Stimulated activated CD4-positive, alpha-beta T cell treated with anti-CD3 and anti-CD28 coated beads, TNF-alpha, amount 100 ng/mL, for 48 hours (primary cell): ENCODE measurements at places on chromosomes 1 and 21.

DNA sequence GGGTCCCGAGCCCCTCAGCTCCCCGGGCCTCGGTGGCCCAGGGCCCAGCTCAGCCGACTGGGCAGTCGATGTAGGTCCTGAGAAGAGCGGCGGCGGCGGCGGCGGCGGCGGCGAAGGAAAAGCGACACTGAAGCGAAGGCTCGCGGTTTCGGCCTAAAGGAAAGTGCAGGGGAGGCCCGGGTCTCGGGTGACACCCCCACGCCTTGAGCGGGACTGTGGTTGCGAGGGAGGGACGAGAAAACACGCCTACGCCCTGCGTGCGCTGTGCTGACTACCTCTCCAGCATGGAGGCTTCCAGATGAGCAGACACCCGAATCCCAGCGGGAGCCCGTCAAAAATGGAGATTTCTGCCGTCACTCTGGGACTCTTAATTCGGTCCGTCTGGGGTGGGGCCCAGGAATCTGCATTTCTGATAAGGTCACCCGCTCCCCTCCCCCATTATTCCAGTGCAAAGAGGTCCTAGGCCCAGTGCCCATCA is 31.2 kb downstream of the DNTTIP2 start:
- peak; percentile 24 for DNase-seq

DNA sequence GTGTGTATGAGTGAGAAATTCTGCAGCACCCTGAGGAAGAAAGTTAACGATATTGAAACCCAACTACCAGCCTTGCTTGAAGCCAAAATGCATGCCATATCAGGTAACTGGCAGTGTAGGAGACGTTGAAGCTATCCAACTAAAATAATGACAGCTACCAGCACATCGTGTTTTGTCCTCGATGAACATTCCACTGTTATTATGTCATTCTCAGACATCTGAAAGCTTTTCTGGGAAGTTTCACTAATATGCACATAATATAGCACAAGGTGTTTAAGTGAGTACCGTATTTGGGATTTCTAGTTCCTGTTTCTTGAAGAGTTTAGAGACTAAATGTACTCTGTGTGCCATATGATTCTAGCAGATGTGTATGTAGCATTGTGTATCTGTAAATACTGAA is 173.5 kb downstream of the DISC1 start:
- no peak for DNase-seq

GRCh38 chr1:83725735-83726360 is 273.1 kb downstream of the TTLL7 start:
- DNase-seq = no peak

GRCh38 chr1:112614460-112615065 is 4.4 kb downstream of the ST7L start:
- no peak for DNase-seq

GRCh38 chr1:152084853-152085252 is 4.0 kb downstream of the TCHHL1 start:
- no peak for DNase-seq

GRCh38 chr1:51168936-51169335 is 66.9 kb downstream of the C1orf185 start:
- DNase-seq = no peak

DNA sequence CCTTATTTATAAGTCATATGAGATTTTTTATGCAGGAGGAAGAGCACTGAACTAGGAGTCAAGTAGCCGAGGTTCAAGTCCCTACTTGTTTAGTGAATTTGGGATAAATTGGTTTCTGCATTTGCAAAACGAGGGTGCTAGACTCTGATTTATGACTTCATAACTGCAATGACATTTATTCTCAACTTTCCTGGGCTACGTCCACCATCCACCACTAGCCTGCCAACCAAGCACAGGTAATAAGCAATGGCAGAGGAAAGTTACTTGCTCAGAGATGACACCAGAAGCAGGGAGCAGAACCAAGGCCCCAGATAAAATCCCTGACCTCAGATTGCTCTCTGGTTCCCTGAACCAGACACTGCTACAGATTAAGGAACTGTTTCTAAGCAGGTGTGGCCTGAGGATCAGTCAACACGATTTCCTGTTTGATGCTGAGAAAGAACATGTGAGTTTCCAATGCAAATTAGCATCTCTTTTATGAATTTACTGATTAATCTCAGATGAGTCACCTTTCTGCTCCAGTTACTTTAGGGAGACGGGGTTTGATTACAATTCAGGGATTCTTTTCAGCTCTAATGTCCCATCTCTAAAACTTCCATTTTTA is 52.7 kb downstream of the PLPP3 start:
- DNase-seq = no peak

DNA sequence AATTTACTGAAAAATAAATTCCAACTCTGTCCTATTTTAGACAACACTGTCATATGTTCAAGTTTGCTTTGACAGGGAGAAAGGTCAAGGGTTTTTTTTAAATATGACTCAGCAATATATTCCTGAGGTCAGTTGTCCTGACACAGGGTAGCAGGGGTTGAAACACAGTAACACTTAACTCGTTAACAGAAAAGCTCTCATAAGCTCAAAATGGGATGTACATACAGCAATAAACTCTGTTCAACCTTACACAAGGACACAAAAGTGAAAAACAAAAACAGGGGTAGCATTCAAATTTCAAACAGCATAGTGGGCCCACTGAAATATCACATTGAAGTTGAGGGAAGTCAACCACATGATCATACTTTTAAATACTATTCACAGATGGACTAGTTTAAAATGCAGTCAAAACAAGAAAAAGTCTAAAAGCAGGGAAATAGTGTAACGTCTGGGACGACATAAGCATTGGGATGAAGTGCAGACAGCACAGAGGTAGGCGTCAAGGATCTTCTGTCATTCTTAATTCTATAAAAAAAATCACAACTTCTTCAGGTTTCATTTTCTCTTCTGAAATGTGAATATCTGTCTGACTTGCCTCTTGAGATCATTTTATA is 89.9 kb downstream of the SLC44A5 start:
- DNase-seq = no peak

DNA sequence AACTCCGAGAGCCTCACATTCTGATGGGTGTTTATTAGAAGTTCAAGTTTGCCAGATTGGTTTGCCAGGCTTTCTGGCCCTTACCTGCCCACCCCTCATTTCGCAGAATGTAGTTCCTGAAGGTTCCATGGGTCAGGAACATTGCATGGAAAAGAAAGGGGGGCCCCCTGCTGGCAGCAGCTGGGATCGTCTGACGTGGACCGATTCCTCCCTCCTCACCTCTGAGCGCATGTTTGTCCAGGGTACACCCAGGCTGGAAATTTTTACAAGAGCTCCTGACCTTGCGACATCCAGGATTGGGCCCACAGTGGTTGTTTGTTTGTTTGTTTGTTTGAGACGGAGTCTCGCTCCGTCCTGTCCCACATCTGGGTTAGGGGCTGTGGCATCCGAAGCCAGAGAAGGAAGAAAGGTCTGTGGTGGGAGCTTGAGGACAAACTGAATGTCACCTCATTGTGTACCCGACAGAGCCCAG is 126.0 kb upstream of the TMEM51 start:
- peak; percentile 25 for DNase-seq

- no peak for DNase-seq
Observed at GRCh38 chr1:119006406-119007279, 18.5 kb upstream of the TBX15 start.

GRCh38 chr1:240967070-240967724 is 355.2 kb upstream of the GREM2 start:
- DNase-seq = no peak

- no peak for DNase-seq
Observed at GRCh38 chr1:107952989-107953388, 12.0 kb downstream of the VAV3 start.

- no peak for DNase-seq
Observed at GRCh38 chr1:50492142-50492541, 68.9 kb upstream of the DMRTA2 start.

DNA sequence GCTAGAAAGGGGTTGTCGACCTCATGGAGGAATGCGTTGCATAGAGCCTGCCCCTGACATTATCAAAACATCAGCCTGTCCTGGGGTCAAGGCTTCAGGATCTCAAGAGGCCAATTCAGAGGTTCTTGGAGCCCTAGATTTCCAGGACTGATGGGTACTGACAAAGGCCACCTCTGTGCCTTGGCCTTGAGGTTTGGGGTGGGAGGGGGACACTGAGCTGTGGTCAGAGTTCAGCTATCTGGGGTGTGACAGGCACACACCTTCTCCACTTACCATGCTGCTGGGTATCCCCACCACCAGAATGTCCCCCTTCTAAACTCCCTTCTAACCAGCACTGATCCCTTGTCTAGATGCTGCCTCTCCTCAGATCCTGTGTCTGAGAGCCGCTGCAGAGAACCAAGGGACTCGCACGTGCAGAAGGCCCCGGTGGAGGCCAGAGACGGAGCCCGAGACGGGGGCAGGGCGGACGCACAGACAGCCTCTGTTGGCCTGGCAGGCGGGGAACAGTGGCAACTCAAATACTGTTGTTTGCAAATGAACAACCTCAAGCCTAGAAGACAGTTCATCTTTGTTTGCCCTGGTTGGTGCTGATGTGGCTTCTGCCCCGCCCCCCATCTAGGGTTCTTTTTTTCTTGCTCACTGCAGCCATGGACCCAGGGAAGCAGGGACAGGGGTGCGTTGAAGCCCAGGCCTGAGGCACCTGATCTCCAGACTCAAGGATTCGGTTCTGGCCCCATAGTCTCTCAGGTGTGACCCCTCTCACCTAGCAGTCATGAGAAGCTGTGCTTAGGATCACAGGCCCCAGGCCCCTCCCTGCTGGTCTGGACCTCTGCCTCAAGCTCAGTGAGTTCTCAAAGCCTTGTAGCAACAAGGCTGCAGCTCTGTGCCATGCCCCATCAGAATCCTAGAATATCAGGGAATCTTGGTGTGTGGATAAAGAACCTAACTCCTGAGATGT is 28.1 kb upstream of the CSF1 start:
- DNase-seq = no peak

GRCh38 chr1:108049178-108049819 is 84.3 kb upstream of the VAV3 start:
- peak; percentile 9 for DNase-seq

DNA sequence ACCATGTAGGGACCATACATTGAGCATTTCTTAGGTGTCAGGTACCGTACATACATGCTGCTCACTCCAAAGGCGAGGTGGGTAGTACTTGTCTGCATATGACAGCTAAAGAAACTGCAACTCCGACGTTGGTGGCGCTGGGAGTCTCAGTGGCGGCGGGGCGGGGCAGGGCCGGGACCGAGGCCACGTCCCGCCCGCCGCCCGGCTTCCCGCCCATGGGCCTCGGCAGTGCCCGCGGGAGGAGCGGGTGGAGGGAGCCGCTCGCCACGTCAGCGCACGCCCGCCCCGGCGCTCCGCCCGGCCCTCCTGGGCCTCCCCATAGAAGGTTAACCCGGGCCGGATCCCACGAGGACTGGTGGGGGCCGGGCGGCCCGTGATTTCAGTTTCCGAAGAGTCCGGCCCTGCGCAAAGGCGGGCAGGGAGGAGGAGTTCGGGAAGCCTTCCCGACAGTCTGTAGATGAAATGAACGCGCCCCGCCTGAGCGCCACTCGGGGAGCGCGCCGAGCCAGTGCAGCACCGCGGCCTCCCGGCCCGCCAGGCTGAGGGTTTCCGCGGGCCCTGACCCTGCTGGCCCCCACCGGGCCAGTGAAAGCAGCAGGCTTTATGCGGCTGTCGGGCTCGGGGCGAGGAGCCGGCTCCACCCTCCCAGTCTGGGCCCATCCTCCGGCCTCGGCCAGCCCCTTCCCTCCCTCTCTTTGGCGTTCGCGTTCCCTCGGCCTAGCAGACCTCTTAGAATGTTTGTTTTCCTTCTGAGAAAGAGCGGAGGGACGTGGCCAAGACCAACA is 119.9 kb upstream of the JUN start:
- DNase-seq = peak; percentile 77

DNA sequence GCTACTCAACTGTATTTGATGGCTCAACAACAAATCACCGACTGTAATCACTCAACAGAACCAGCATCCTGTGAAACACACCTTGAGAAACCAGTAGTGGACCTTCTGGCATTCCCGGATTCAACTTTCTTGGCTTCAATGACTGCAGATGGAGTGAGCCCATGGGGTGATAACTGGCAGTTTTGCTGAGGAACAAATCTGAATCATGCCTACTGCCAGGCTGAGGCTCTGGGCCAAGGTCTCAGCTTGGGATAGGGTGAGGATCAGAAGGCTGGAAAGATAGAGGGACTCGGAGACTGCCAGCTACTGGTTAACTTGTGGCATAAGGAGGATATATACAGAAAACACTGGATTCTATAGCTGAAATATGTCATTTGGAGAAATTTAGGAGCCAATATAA is 63.5 kb upstream of the DIRAS3 start:
- DNase-seq = no peak

DNA sequence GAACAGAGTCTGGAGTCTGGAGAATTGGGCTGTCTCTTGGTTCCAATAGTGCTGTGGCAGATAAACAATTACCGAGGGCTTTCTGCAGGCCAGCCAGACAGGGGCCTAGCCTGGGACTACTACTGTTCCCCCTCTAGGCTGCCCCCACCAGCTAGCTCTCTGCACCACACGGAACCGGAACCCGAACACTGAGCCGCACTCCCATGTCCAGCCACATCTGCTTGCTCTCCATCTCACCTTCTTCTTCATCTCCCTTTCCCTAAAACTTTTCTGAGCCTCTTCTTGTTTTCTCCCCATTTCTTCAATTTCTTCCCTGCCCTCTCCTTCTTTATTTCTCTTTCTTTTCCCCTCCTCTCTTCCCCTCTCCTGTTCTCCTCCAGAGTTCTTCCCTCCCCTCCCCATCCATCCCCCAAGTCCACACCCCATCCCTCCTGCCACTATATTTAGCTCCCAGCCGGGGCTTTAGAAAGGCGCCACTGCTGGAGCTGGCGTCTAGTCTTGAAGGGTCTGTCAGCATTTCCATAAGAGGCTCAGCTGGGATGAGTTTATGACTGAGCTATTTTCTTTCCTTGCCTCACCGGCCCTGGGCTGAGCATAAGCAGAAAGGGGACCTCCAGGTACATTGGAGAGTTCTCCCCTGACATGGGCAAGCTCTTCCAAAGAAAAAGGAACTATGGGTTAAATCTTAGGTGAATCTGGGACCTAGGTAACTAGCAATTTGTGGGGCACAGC is 25.7 kb upstream of the ATP2B4 start:
- no peak for DNase-seq

- no peak for DNase-seq
Observed at GRCh38 chr1:203926025-203926540, 64.7 kb downstream of the SNRPE start.

- DNase-seq = no peak
Observed at GRCh38 chr21:38984982-38985567, 179.3 kb downstream of the ETS2 start.

DNA sequence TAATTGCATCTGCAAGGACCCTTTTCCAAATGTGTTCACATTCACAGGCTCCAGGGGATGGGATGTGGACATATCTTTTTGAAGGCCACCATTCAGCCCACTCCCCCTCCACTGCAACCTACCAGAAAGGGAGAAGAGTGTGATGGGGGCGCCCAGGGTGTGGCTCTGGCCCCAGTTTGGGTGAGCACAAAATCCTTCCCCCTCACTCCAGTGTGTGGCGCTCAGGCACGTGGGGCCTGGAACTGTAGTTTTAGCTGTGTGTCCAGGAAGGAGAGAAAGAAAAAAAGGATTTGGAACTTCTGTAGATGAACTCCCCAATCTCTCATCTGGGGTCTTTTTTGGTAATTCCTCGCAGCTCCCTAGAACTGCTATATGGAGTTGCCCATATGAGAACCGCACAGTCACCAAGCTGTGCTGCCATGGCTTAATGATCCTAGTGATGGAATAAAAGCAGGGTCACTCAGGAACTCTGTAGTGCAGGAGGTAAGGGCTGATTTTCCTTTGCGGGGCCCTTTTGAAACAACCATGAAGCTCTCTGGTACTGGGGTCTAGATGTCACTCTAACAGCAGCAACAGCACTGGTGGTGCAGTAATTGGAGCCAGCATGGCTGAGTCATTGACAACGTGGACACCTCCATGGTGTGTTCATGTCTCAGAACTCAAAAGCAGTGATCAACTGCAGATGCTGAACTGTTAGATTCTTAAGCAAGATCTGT is 17.0 kb downstream of the AGT start:
- no peak for DNase-seq
